ENCODE measurements at places on chromosomes 2 and 18. TPM values are rescaled to one million over a fixed set of nuclear protein-coding genes. Genes with fewer than 3 reads are reported as not detected.

GRCh38 chr2:58749041-58749440 lies 507.9 kb upstream of the FANCL start:
- H3K4me3 ChIP-seq = no peak overlapping the region
- H3K36me3 ChIP-seq = no peaks in the 10 kb centered on the region
- no peak overlapping the region for H3K27ac ChIP-seq
- no peaks in the 10 kb centered on the region for H3K27me3 ChIP-seq
- H3K4me1 ChIP-seq = no peaks in the 10 kb centered on the region

DNA sequence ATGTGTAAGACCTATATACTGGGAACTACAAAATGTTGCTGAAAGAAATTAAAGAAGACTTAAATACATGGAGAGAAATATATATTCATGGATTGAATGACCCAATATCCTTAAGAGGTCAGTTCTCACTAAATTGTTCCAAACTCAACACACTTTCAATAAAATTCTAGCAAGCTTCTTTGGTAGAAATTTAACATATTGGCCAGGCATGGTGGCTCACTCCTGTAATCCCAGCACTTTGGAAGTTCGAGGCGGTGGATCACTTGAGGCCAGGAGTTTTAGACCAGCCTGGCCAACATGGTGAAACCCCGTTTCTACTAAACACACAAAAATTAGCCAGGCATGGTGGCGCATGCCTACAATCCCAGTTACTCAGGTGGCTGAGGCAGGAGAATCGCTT lies 33.6 kb upstream of the MYCN start:
- no peaks in the 10 kb centered on the region for H3K27me3 ChIP-seq
- H3K27ac ChIP-seq = no peak overlapping the region
- H3K36me3 ChIP-seq = no peaks in the 10 kb centered on the region
- no peak for DNase-seq

DNA sequence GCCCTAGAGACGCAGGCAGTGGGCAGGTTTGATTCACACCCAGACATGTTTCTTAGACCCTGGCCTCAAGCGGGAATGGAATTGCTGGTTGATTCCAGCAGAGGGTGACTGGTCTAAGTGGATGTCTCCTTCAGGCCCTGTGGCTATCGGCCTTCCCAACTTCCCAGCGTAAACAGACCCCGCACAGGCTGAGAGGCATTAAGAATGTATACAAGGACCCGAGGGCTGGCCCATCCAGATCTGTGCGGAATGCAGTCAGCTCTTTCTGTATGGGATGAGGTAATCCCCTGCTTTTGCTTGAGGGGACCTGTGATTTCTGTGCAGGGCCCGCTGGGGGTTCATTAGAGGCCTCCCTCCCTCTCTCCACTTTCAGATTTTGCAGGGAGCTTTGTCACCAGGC lies 6.5 kb downstream of the ACKR3 start:
- DNase-seq = no peak
- H3K27ac ChIP-seq = no peak overlapping the region
- no peaks in the 10 kb centered on the region for H3K4me1 ChIP-seq

Gene IL1B
- total RNA-seq = 0.17 TPM

GRCh38 chr2:216860426-216861137 lies 718 bp upstream of the TNP1 start:
- H3K4me3 ChIP-seq = no peak overlapping the region
- H3K27ac ChIP-seq = no peak overlapping the region
- DNase-seq = no peak
- no peaks in the 10 kb centered on the region for H3K27me3 ChIP-seq

Gene AQP12A
- total RNA-seq = not detected

Gene TFPI
- 0.56 TPM for total RNA-seq

Gene ZNF385B
- total RNA-seq = not detected
